Bronchial epithelial cell (primary cell): ENCODE measurements at places on chromosomes 13 and 19.
A peak's percentile ranks its signal among the peaks of the same experiment; 100 is the strongest.

DNA sequence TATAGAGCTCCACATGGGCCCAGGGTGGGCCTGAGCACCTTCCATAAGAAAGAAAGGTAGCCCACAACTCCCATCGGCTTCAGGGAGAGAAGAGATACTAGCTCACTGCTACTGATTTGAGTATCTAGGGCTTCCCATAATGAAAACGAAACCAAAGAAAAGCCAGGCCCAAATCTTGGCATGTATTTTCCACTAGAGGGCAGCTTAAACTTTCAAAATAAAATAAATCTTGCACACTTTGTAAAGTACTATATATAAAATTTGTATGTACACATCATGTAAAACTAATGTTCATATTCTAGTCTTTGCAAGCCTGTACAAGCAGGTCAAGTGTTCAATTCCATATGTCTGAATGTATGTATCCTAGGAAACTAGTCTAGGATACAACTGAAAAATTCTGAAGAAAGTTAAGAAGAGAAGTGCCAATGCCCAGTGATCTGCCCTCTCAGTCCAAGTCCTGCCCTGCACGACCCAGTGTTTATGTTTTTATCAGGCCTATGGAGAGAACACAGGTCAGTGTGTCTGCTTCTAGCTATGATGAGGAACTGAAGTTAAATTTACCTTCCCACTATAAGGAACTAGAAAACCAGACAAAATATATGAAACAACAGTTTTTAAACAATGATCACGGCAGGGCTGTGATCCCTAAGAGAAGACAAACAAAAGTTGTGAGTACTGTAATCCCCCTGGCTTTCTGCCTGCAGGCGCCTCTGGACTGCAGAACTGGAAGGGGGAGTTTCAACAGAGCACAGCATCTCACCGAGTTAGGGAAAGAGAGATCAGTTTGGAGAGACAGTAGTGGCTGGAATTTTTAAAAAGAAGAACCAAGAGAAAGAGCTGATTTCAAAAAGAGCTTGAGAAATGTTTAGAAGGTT is 475.7 kb downstream of the UQCRFS1 start:
- peak; percentile 1 for DNase-seq

GRCh38 chr19:4200940-4201542 is 18.6 kb downstream of the ANKRD24 start:
- no peak for DNase-seq

DNA sequence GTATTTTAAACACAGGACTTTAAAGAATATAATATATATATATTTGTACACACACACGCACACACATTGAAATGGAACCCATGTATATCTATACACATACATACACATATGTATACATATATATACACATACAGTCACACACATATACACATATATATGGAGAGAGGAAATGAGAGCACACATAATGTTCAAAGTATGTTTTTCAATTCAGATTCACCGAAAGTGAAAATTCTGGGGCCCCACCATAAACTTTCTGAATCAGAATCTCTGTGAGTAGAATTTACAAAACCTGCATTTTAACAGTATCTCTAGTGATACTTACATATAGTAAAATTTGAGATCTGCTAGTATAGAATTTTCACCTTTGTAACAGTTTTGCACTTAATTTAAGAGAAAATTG is 60.4 kb upstream of the OBI1 start:
- no peak for DNase-seq

GRCh38 chr13:100495455-100495854 is 93.1 kb downstream of the GGACT start:
- DNase-seq = no peak

- DNase-seq = no peak
Observed at GRCh38 chr19:9848762-9849161, 13.6 kb downstream of the PIN1 start.

DNA sequence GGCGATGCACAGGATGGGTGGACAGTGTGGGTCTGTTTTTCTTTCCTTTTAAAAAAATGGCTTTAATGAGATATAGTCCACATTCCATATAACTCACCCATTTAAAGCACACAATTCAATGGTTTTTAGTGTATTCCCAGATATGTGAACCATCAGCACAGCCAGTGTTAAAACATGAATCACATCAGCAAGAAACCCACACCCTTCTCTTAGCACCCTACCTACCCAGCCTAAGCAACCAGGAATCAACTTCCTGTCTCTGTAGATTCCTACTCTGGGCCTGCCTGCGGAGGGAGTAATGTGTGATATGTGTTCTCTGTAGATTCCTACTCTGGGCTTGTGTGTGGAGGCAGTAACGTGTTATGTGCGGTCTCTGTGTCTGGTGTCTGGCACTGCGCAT is 11.9 kb downstream of the TMEM255B start:
- DNase-seq = no peak

DNA sequence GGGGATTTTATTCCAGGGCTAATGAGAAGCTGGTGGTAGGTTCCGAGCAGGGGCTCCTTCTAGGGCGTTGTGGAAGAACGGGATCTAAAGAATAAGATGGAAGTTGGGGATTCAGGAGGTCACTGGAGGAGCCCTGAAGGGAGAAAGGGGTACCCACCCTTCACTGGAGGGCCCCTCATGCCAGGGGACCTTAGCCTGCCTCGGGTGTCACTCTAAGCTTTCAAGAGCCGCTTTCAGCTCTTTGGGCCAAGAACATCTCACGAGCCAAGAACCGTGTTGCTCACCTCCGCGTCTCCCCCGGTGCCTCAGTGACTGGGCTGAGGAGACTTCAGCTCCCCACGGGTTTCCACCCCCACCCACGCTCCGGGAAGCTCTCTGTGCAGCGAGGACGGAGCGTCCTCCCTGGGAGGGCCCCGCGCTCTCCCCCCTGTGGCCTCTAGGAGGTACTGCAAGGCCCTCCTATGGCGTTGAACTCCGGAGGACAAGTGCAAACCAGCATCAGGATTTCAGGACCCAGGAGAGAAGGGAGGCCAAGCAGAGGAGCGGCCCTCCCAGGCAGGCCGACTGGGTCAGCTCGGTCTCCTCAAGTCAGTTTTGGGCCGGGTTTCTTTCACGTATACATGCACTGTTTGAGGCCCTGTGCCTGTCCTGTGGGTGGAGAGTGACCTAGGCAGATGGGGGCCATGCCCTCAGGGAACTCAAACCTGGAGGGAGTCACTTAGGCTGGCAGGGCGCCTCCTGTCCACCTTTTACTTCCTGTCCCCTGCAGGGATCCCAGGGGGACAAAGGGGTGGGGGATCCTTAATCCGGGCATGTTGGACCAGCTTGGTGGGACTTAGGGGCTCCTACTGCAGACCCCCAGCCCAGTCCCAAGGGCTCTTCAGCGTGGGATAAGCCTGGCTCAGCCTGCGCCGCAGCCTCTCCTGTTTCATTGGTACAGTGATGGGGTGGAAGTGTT is 5.1 kb upstream of the KRTDAP start:
- DNase-seq = peak; percentile 46

DNA sequence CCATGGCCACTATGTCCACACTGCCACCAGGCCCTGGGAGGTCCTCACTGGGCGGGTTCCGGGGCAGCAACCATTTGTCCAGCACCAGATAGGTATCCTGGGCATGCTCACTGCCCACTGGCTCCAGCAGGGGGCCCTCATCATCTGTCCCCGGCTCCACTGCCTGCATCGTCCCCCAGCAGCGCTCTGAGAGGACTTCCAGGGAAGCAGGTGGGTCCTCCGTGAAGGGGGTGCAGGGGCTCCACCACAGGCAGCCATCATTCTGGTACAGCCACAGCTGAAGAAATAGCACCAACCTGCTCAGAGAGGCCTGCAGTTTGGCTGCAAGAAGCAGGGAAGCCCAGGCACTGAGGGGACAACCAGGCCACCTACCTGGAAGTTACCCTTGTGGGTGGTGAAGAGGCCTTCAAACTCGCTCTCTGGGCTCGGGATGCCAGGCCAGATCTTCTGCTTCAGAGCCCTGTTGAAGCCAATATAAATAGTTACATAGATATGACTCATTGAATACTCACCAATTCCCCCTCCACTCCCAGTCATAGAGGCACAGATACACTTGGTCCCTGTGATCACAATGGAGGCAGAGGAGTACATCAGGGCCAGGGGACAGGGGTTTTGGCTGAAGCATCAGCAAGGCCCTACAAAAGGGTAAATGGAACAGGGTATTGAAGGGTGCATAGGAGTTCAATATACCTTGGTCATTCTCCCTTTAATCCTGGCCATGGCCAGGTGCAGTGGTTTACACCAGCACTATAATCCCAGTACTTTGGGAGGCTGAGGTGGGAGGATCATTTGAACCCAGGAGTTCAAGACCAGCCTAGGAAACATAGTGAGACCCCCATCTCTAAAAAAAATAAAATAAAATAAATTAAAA is 4.1 kb downstream of the SWSAP1 start:
- DNase-seq = peak; percentile 86

DNA sequence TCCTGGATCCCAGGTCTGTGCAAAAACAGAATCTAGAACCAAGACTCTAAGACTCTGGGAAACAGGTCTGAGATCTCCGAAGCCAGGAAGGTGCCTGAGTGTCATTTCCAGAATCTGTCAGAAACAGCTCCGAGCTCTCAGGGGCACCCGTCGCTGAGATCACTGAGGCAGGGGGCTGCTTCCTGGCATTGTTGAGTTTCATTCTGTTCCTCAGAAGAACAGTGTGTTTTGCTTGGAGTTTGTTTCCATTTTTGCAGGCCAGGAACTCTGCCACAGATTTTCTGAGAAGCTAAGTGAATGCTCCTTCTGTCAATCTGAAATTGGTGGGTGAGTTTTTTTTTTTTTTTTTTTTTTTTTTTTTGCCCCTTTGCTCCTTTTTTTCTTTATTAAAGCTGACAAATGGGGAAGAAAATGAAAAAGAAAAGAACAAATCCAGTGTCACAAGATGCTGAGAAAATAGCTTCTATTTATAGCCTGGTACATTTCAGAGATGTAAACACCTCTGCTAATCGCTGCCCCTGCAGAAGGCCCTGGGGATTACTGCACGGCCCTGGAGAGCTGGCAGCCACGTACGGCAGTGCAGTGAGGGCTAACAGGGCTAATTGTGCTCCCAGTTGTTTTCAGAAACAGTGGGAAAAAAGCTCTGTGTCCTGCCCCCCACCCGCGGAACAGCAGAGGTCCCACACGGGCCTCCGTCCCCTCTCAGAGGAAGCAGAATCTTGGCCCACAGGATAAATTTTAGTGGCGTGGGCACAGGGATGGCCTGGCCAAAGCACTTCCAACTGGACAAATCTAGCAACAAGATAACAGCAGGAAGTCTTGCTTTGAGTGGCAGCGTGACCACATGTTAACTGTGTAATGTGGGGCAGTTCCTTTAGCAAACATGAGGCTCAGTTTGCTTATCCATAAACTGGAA is 237.6 kb upstream of the IRS2 start:
- no peak for DNase-seq

DNA sequence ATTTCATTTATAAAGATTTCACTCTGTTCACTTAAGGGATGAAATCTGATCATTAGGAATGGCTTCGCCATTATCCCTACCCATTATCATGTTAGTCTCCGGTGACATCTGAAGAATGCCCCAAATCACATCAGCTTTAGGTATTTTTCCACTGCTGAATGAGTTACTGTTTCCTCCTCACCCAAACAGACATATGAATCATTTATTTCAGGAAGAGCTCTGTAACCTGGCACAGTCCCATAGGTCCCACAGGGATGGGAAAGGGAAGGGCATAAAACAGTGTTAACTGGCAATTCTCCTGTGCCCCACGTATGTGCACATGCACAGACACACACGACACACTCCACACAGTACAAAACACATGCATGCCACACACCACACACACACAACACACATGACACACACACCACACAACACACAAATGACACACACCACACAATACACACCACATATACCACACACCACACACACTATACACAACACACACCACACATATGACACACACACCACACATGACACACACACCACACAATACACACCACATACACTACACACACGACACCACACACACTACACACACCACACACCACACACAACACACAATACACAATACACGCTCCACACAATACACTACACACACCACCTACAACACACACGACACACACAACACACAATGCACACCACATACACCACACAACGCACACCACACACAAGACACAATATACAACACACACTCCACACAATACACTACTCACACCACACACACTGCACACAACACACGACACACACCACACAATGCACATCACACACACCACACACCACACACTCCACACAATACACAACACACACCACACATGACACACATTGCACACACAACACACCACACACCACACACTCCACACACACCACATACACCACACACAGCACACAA is 15.4 kb downstream of the TMEM255B start:
- DNase-seq = peak; percentile 43

GRCh38 chr19:21158523-21159135 is 16.8 kb downstream of the ZNF431 start:
- DNase-seq = peak; percentile 65

DNA sequence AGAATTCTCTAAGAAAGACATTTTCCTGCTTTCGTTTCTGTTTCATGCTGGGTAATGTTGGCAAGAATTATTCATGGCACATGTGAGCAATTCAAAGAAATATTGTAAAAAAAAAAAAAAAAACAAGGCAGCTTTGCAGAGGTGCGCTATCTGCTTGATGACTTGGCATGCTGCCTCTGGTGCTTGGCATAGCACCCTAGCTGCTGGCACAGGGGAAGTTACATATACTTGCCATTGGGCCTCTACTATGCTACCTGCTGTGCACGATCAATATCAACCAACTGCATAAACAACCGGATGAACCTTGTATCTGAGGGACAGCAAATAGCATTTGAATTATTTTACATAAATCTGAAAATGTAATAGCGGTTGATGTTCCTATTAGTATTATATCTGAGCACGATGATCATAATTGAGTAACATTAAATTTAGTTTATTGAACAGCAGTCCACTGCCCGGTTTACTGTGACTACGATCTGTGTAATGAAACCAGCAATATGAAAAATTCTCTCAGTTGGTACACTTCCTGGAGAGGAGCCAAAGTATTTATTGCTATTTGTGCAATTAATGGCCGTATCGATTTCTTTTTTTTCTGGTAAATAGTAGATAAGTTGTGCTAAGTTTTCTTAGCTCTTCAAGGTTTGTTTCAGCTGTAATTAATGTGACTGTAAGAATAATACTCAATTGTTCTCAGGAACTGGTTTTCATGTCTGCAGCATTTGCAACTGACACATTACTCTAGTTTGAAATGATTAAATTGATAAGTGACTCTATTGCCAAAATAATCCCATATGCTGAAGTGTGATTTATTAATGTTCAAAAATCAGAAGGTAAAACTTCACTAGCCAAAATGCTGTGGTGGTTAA is 717.3 kb downstream of the DACH1 start:
- DNase-seq = no peak

GRCh38 chr13:19597523-19597922 is 35.9 kb upstream of the MPHOSPH8 start:
- DNase-seq = peak; percentile 77
